ENCODE measurements at places on chromosomes 16 and 17.

- DNase-seq, result no peak
Measured at GRCh38 chr17:4500191-4500571, 1.5 kb downstream of the SPNS2 start.

DNA sequence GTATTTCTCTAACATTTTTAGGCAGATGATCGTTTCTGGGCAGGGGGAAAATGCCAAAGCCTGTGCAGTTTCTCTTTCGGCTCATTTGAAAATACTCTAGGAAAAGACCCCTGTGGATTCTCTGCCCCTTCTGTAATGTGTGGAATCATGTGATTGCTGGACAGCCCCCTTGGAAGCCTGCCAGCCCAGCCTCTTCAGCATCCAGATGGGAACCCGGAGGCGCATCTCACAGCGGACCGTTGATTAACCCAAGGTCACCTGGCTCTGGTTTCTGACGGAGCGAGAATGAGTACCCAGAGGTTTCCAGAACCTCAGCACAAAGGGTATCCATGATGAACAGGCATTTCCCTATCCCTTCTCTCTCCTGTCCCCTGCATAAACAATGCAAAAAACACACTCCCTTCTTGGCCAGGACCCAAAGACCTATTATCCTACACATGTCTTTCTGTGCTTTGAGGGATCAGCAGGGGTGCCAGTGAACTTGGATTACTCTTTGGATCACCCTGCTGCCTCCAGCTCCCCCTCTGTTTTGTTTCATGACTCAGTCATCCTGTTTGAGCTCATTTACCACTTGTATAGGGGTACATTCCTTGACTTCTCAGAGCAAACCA, 957.1 kb upstream of the RBFOX1 start:
- no peak for DNase-seq

- no peak for DNase-seq
Measured at GRCh38 chr17:48549281-48549630, 4.3 kb upstream of the HOXB2 start.

GRCh38 chr17:78693346-78694083, 88.6 kb downstream of the CYTH1 start:
- no peak for DNase-seq

GRCh38 chr17:42975265-42975664, 4.6 kb downstream of the PTGES3L start:
- DNase-seq, result no peak

- no peak for DNase-seq
Measured at GRCh38 chr16:8376430-8376829, 213.9 kb downstream of the TMEM114 start.

- DNase-seq, result no peak
Measured at GRCh38 chr16:54645345-54645744, 285.3 kb upstream of the IRX5 start.

All from RCC 7860 (cell line).